CD4-positive, alpha-beta T cell treated with Interleukin-2 at 100 ng/mL for 4 hours (primary cell): ENCODE measurements at places on chromosomes 2 and 18.

DNA sequence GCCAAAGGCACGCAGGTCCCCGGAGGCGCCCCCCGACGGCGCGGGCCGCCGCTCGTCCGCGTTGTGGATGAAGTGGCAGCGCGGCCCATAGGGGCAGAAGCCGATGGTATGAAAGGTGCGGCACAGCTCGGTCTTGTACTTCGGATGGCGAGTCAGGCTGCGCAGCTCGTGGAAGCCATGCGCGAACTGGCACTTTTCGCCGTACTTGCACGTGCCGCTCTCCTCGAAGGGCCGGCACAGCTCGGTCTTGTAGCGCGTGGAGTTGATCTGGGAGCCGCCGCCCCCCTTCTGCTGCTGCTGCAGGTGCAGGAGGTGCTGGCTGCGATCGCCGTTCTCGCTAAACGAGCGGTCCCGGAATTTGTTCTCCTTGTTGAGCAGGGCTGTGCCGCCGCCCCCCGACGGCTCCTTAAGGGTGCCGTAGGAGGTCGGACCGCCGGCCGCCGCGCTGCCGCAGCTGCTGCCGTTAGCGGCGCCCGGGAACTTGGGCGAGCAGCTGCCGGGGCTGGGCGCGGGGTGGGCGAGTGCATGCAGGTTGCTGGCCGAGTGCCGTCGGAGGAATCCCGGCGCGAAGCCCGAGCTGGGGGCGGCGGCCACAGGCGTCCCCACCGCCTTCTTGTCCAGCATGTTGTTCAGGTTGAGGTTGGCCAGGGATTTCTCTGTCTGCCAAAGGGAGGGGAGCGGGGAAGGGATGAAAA lies 1.2 kb downstream of the ZFP36L2 start:
- peak; percentile 66 for DNase-seq

- DNase-seq = no peak
These were observed 298.3 kb downstream of the ICOS start for GRCh38 chr2:204234879-204235278.

DNA sequence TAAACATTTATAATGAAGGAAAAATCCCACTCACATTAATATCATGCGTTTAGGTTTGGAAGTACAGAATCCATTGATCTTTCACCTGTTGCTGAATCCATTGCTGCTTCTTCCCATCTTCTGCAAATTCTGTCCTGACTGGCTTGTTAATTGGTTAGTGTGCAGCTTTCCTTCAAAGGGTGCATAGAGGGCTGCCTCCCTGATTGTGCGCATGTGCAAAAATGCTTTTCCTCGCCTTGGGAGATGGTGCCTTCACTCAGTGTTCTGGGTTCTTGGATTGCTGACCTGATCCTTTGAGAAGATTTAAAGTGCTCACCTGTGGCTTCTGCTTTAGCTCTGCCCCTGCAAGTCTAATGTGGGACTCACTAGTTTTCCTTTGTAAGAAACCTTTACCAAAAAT lies 231.2 kb downstream of the SNTG2 start:
- DNase-seq = no peak

DNA sequence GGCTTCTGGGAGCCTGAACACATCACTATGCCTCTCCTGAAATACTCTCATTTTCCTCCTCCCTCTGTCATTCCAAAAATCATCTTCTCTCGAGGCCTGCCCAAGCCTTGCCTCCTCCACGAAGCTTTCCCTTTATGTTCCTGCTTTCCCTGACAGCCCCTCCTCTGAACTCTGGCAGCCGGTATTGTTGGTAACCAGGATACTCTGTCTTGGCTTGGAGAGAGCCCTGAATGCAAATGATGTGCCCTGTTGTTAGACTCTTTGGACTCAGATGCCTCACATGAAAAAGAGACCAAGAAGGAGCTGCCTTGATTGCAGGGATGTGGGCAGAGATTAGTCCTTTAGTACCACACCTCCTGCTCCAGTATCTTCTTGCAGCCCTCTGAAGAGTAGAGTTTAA lies 138.5 kb upstream of the DLX2 start:
- DNase-seq = no peak
